Suppressor macrophage treated with lipopolysaccharide for 1 hour (primary cell): ENCODE measurements at places on chromosomes 13 and 19.

DNA sequence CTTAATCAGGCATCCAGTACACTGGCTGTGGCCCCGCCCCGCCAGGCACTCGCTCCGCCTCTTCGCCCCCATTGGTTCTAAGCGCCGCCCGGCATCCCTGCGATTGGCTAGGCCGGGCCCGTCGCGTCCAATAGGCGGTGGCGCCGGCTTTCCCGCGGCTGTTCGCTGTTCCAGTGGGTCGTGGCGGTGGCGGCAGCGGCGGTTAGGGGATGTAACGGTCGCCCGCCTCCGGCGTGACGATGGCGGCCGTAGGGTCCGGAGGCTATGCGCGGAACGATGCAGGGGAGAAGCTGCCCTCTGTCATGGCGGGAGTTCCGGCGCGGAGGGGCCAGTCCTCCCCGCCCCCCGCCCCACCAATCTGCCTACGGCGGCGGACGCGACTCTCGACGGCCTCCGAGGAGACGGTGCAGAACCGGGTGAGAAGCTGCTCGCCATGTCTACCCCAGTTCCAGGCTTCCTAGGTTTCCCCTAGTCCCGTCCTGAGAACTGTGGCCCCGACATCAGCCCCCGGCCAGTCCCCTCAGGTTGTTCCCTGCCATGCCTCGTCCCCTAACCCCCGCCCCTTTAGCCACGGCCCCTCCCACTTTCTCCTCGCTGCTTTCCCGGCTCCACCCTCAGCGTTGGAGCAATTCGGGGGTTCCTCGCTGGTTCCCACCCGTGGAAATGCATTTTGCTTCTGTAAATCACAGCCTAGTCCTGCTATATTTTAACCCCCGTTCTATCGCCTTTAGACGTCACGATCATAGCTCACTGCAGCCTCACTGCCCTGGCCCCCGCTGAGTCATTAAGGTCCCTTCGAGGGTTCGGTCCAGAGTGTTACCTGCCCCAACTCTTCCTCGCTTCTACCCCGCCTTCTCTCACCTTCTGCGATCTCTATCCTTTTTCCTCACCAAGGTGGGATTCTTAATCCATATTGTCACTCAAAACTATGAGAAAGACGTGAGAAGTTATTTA, at the start of gene WDR62:
Gene WDR62 (plus strand): TSS at position 165 of the 954 bp plus-strand sequence. CDS start 75 bp downstream, at position 240.
- peak; percentile 96 for DNase-seq

DNA sequence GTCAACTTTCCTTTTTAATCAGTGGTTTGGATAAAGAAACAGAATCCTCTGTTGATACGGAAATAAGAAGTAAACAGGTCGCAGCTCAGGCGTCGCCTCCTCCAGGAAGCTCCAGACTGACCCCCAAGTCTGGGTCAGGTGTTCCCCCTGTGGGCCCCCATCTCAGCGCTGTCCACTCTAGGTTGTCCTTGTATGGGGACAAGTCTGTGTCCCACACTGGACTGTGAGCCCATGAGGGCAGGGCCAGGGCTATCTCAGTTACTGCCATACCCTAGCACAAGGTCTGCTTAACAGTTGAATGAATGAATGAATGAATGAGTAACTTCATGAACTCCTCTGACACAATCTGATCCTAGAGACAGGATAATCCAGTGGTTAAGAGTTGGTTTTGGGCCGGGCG, 7.5 kb downstream of the CLASRP start:
- DNase-seq, result no peak

DNA sequence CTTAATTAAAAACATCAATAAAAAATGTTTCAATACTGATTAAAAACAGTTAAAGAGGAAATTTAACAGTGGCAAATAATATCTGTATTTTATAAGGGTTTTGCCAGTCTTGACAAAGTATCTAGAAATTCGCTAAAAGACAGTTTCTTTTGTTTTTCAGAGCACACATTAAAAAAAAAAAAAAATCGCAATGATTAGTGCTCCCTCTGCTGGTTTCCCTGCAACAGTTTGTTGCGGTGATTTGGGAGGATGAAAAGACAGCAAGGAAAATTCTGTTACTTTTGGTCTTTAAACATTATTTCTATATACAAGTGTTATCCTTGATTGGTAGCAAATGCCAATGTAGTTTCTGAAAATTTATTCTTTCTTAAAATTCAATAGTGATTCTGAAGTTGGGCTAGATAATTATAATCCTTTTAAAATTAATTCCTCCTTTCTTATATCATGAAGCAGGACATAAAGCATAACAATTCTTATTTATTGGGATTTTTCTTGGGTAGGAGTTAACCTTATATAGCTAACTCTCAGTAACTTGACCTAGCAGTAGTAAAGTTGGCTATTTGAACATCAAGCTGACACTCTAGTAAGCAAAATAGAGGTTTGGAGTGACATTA, 23.1 kb upstream of the SPRY2 start:
- peak; percentile 48 for DNase-seq

GRCh38 chr13:30149248-30149647, 158.1 kb downstream of the KATNAL1 start:
- DNase-seq, result no peak

DNA sequence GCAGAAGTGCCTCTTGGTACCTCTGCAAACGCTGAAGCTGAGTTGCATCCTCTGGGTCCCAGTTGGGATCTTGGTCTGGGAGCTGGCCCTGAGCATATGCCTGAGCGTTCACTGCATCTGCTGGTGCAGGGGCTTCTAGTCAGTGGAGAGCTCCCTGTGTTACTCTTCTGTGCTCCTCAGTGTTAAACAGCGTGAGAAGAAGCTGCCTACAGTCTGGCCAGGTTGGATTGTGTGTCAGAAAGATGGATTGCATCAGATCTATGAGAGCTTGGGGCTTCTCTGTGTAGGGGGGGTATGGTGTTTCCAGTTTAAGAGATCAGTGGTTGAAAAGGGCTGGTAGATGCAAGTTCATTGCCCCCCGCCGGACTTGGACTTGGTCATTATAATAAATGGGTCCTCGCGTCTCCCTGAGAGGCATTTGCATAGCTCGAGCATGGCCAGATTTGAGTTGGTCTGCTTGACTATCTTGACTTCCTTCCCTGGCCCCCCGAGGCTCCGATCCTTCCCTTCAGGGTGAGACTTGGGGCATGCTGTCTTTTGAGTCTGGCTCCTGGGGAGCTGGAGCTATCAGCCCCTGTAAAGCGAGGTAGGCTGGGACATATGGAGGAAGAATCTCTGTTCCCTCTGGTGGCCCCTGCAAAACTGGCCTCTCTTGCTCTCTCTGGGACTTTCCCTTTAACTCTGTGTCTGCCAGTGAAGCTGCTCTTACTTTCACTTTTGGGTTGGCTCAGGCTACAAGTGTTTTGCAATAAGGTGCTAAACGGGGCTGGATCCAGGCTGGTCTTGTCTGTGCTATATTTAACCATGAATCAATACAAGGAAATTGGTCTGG, 52.9 kb downstream of the OR10H4 start:
- peak; percentile 77 for DNase-seq
